Thoracic aorta (tissue), 2 donors: ENCODE measurements at places on chromosomes 13 and 19. TPM values are rescaled to one million over a fixed set of nuclear protein-coding genes. Genes with fewer than 3 reads are reported as not detected.

- DNase-seq, result no peak
Observed at GRCh38 chr13:25214491-25215252, 42.6 kb upstream of the AMER2 start.

DNA sequence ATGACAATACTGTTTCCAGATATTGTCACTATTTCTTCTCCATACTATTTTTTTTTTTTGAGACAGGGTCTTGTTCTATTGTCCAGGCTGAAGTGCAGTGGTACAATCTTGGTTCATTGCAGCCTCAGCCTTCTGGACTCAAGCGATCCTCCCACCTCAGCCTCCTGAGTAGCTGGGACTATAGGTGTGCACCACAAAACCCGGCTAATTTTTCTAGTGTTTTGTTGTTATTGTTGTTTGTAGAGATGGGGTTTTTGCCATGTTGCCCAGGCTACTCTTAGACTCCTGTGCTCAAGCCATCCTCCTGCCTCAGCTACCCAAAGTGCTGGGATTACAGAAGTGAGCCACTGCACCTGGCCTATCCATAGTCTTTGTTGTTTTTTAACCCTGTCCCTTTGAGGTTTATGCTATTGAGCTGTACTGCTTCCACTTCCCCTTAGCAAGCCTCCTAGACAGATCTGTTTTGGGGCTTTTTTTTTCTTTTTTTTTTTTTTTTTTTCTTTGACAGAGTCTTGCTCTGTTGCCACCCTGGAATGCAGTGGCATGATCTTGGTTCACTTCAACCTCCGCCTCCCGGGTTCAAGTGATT lies 27.6 kb upstream of the MAP3K10 start:
- no peak for DNase-seq

DNA sequence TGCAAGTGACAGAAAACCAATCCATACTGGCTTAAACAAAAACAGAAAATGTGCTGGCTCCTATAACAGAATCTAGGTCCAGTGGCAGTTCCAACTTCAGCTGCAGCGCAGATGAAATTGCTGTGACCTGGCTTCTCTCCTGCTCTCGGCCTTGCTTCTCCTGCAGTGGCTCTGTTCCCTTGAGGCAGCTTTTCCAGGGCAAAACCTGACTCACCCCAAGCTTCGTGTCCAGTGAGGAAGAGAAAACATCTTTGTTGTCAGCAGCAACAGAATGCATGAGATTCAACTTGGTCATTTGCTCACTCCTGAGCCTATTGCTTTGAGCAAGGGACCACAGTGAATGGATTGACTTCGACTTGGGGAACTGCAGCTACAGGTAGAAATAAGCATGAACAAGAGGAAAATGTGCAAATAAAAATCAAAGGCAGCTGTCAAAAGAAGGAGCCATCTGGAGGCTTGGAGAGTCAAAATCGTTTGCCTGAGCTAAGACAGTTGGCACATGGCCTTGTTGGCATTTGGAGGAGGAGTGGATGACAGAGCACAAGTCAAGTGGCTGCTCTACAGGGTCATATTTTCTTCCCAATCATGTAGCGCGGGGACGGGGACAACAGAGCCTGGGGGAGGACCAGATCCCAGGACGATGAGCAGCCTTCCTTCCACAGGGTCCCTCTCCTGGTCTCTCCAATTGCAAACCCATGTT lies 523.4 kb downstream of the FGF9 start:
- no peak for DNase-seq

DNA sequence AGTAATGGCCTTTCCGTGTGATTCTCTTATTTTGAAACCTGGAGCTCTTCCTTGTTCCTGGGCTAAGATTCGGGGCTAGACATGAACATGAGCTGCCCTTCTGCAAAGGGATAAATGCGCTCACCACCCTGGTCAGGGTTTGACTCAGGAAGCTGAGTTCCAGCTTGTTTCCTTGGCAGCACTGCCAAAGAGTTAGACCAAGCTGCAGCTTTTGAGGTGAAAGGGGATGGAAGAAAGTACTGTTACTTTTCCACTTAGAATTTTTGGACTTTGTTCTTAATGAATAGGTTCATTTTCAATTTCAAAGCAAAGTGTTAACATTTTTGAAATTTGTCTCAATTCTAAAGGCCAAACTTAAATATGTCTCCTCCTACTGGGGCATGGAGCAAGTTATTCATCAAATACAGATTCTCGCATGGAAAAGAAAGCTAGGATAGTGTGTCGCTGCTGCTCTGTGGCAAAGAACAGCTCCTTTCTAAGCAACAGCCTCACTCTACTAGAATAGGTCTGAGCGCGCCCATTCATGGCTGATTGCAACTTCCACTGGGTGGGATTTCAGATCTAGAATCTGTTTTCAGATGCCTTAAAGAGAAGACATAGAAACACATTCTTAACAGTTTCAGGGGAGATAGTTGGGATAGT lies 2.2 kb downstream of the RGCC start:
- no peak for DNase-seq

- DNase-seq, result no peak
Observed at GRCh38 chr19:29851769-29852521, 40.2 kb downstream of the CCNE1 start.

- DNase-seq, result no peak
Observed at GRCh38 chr13:101492251-101492910, 39.9 kb downstream of the ITGBL1 start.

NHLRC3 gene
- 27.2 TPM for total RNA-seq

DNA sequence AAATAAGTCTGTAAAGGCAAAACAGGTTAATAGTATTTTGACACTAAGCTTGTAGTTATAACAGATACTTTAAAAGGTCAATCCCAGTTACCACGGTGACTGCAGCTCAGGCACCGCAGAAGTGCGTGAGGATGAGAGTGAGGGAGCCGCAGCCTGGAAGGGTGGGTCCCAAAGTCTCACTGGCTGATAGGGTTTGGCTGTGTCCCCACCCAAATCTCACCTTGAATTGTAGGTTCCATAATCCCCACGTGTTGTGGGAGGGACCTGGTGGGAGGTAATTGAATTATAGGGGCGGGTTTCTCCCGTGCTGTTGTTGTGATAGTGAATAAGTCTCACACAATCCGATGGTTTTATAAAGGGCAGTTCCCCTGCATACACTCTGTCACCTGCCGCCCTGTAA lies 40.0 kb upstream of the GAS6 start:
- no peak for DNase-seq

MCEMP1 gene
- total RNA-seq, result not detected

DNA sequence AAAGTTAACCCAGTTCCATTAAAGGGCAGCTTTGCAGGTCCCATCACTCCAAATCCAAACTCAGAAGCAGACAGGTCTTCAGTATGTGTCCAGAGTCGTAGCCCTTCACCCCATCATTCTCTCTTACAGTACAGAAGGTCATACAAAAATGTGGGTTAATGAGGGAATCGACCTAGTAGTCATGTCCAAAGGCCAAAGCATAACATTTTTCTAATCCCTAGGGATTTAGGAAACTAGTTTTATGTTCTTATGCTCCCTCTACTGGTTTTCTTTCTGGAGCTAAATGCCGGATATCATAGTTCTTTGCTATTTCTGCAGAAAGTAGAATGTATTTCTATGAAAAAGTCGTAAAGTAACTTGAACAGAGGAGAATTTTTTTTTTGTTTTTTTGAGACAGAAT lies 72.2 kb downstream of the DHRS12 start:
- no peak for DNase-seq
